Progenitor cell of endocrine pancreas (in vitro differentiated cells): ENCODE measurements at places on chromosomes 4 and X.

- DNase-seq: no peak
Measured at GRCh38 chr4:36399762-36400353, 118.4 kb downstream of the DTHD1 start.

GRCh38 chrX:30618160-30618765 is 35.0 kb upstream of the GK start:
- DNase-seq: no peak

- no peak for DNase-seq
Measured at GRCh38 chrX:103879339-103879738, 47.3 kb upstream of the RAB9B start.

DNA sequence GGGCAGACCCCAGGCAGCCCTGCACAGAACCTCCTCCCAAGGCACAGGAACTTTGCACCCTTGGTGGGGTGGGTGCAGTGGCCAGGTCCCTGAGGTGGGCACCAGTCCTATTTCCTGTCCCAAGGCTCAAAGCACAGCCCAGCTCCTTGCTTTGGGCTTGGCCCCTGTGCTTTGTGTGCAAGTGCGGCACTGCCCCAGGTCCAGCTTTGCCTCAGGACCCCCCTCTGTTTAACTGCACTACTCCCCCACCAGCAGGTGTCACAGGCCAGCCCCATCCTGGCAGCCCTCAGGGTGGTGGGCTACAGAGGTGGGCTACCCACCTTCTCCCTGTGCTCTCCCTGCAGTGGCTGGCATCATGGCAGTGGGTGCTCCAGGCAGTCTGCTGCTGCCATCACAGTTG is 2469.0 kb downstream of the PCDH7 start:
- DNase-seq: no peak

- no peak for DNase-seq
Measured at GRCh38 chr4:117664706-117665444, 369.4 kb upstream of the NDST3 start.

GRCh38 chr4:151766691-151767090 is 5.9 kb upstream of the GATB start:
- DNase-seq: no peak
